Activated CD4-positive, alpha-beta memory T cell treated with anti-CD3 and anti-CD28 coated beads for 36 hours (primary cell): ENCODE measurements at places on chromosomes 13 and 19. TPM values are rescaled to one million over a fixed set of nuclear protein-coding genes. Genes with fewer than 3 reads are reported as not detected.

Gene KCNC3
- total RNA-seq, result 6.2 TPM

Gene C19orf67
- not detected for total RNA-seq

Gene PSG3
- not detected for total RNA-seq

Gene MBD3L2
- total RNA-seq, result not detected

Gene KLK1
- total RNA-seq, result 0.73 TPM

Gene GAPDHS
- total RNA-seq, result not detected

Gene DNAAF3
- total RNA-seq, result not detected

Gene RXFP2
- not detected for total RNA-seq

Gene RNU6-9
- not detected for total RNA-seq

Gene CRLF1
- not detected for total RNA-seq

Gene ZNF582
- total RNA-seq, result 0.58 TPM

Gene ZNF416
- 2.4 TPM for total RNA-seq

Gene PLIN4
- 0.02 TPM for total RNA-seq
